IPS DF 6.9 (cell line): ENCODE measurements at places on chromosomes 1 and 21.
A peak's percentile ranks its signal among the peaks of the same experiment; 100 is the strongest.

GRCh38 chr1:208066583-208066982, 155.7 kb upstream of the CD34 start:
- DNase-seq: no peak

GRCh38 chr1:210978316-210978973, 155.5 kb downstream of the KCNH1 start:
- no peak for DNase-seq

DNA sequence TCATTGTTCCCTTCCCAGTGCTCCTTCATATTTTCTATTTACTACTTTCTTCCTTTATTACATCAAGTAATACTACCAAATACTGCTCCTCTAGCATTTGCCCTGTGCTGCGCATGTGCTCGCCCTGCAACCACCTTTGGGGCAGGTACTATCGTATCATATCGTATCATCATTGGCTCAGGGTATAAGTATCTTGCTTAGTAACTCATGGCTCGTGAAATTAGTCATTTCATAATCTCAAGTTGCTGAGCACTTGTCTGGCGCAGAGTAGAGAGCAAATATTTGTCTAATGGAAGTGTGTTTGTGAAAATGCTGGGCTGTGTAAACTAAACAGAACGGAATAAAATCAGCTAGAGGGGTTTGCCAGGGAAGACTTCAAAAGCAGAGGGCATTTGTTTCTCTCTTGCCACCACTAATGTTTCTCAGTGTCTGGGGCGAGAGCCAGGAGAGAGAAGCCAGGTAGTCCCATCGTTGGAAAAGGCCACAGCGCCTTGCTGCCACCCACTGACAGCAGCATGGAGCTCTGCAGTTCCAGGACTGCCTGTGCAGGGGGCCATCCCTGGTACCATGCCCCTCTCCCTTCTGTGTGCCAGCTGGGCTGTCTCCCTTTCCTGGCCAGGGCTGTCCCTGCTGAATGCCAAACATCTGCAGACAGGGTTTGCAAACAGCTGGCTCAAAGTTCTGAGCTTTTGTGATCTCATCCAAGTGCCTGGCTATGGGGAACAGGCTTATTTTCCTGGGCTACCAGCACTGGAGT, 20.0 kb upstream of the CPT2 start:
- DNase-seq: no peak

DNA sequence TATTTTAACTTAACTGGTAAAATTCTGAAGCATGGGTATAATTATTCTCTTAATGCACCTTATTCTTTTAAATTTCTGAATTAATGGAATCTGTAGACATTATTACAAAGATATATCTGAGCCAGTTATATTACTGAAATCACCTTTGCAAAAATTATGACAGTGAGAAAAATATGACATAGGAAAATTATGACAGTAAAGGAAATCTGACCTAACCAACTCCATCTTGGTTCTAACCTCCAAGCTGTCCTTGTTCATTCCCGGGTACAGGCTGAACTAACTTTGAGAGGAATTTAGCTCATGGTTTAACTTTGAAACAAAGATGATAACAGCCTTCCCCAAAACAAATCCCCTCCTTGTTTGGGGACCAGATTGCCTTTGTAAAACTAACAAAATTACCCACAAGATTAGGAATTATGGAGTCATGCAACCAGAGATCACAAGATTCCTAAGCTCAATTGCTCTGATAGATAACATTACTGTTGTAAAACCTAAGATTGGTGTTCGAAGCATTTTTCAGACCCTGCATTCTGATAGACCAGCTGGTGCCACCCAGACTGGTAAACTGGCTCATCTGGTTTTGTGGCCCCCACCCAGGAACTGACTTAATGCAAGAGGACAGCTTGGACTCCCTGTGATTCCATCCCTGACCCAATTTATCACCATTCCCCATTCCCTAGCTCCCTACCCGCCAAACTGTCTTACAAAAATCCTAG, 9.4 kb upstream of the CD55 start:
- DNase-seq: no peak

DNA sequence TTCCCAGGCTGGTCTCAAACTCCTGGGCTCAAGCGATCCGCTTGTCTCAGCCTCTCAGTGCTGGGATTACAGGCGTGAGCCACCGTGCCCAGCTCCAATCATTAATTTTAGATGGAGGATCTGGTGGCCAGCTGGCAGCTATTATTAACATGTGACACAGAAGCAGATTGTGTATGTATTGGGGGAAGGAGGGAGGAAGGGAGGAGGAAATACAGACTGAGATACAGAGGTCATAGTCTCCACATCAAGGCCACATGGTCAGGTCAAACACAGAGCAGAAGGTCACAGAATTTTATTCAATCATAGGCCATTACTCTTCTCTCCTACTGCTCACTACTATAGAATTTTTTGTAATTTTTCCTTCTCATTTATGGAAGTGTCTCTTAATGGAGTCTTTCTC, 57.9 kb upstream of the ADORA3 start:
- no peak for DNase-seq

DNA sequence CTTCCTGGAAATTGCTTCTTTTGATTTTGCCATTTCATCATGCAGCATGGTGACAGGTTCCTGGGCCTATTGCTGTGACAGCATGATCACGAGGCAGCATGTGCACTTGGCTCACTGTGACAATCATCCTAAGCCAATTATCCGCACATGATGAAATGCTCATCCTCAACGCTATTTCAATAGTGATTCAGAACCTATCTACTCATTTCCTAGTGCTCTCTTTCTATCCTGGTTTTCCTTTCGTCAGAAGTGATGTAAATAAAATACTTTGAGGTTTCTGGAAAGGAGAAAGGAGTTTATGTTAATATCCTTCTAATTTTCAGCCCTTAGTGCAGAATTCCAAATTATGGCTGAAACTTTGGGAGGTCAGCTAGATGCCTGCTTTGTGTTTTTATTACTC, 110.6 kb upstream of the ADAMTS5 start:
- DNase-seq: no peak

GRCh38 chr1:59282951-59283350, 13.9 kb upstream of the FGGY start:
- no peak for DNase-seq

DNA sequence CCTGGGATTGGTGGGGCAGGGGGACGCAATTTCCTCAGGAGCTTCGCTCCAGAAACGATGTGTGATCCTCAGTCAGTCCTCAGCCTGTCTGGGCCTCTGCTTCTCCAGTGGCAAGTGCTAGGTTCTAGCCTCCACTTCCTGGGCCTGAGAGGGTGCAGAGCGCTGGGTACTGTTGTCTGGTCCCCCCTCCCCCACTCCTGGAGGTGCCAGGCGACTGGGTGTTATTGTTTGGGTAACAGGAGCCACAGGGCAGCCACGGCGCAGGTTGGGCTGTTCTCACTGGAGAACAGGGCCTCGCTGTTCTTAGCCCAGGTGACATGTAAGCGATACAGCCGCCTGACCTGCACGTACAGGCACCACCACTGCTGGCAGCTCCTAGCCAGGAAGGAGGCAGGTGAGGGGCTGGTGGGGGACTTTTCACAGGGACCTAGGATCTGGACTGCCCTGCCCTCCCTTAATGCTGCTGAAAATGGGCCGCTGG, 2.1 kb downstream of the RPS6KA1 start:
- DNase-seq: no peak

- no peak for DNase-seq
Observed at GRCh38 chr1:63368131-63368530, 704 bp downstream of the ALG6 start.

DNA sequence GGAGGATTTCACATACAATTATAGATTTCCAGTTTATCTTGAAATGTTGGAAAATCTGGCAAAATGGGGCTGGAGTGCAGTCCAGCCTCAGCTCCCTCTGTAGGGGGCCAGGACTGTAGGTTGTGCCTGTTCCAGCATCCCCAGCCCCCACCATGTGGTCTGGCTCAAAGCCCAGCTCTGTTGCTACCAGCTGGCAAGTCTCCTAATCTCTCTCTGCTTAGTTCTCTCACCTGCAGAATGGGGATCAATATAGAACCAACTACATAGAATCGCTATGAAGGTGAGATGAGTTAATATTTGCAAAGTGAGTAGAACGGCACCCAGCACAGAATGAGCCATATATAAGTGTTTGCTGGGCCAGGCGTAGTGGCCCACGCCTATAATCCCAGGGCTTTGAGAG, 50.0 kb upstream of the TARDBP start:
- no peak for DNase-seq

- peak; percentile 41 for DNase-seq
Observed at GRCh38 chr1:246689409-246690008, 34.7 kb upstream of the SCCPDH start.

DNA sequence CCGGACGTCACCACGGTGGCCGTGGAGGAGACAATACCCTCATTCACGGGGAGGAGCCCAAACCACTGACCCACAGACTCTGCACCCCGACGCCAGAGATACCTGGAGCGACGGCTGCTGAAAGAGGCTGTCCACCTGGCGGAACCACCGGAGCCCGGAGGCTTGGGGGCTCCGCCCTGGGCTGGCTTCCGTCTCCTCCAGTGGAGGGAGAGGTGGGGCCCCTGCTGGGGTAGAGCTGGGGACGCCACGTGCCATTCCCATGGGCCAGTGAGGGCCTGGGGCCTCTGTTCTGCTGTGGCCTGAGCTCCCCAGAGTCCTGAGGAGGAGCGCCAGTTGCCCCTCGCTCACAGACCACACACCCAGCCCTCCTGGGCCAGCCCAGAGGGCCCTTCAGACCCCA, 7.0 kb downstream of the TNFRSF14 start:
- no peak for DNase-seq

DNA sequence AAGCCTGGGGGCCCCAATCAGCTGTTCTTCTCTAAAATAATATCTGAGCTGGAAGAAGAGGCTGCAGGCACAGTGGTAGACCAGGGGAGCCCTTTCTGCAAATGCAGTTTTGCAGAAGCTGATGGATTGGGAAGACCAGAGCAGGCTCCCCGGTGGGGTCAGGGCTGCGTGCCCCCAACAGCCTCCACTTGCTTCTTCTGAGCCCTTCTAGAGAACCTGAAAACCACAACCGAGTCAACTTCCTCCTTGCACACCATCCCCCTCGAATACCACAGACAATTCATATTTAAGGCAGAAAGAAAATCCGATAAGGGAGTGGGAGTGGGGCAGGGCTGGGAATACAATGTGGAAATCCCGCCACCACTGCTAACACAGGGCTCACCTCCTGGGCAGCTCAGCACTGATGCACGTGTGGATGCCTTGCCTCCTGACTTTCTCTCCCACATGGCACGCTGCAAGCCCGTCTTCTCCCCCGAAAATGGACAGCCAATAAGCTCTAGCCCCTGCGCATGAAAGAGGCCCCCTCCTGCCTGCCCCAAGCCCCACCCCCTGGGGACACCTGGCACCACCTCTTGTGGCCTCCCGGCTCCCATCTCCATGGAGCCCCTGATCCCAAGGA, 25.4 kb upstream of the ALDH4A1 start:
- no peak for DNase-seq

GRCh38 chr1:110170766-110171733, 20.8 kb downstream of the SLC6A17 start:
- DNase-seq: no peak

- no peak for DNase-seq
Observed at GRCh38 chr1:3454811-3455618, 550 bp downstream of the ARHGEF16 start.

DNA sequence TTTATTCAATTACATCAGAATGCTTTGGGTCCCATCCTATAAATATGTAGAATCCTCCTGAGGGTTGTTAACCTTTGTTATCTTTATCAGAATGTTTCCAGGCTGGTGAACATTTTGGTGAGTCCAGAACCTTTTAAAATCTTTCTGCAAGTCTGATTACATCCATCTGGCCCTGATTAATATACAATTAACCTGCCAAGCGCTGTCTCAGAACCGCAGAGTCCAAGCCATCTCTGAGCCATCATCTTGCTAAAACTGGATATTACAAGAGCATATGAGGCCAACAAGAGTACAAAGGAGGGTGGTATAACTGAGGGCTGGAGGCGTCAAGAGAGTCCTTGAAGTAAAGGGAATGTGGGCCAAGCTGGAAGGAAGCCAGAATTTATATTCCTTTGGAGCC, 88.6 kb upstream of the ZC3H11B start:
- DNase-seq: no peak

- no peak for DNase-seq
Observed at GRCh38 chr1:233016798-233017197, 66.4 kb downstream of the NTPCR start.

DNA sequence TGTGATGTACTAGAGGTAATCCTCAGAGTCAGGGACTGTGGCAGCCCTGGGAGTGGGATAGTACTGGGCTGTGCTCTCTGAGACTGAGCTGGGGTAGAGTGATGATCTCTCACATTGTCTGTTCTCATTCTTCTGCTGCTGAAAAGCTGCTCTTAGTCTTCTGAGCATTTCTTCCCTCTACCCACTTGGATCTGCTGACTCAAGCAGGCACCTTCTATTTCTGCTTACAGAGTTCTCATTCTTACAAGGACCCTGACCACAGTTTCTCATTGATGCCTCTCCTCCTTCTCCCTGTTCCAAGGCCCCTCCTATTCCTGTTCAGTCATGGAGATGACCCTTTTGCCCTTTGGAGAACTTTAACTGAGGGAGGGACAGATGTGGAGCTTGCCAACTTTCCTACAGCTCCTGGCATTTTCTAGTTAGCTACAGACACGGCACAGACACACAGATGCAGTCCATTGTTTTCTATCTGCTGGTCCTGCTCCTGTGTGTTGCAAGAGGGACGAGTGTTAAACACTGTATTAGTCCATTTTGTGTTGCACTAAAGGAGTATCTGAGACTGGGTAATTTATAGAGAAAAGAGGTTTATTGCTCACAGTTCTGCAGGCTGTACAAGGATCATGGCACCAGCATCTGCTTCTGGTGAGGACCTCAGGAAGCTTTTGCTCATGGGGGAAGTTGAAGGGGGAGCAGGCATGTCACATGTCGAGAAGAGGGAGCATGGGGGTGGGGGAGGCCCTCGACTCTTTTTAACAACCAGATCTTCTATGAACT, 12.3 kb downstream of the MAPKAPK2 start:
- no peak for DNase-seq

DNA sequence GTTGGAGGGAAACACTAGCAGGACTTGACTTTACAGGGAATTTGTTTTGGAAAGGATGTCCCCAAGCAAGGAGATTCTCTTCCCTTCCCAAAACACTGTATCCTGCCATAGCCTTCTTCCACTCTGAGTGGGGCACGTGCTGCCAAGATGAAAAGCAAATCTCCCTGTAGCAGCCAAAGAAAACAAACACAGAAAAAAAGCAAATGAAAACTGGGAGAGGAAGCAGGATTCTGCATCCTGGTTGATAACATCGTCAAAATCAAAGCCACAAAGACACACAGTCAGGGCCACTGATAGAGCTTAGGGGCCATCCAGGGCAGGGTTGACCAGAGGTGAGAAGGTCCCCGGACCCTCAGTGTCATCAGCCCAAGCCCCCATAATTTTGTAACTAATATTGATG, 16.0 kb upstream of the MTARC2 start:
- DNase-seq: no peak

- DNase-seq: no peak
Observed at GRCh38 chr1:117879284-117879683, 50.1 kb downstream of the GDAP2 start.
